Cardiac fibroblast (primary cell): ENCODE measurements at places on chromosomes 12 and 14.
A peak's percentile ranks its signal among the peaks of the same experiment; 100 is the strongest.

- DNase-seq: no peak
These were observed 35.7 kb downstream of the PAWR start for GRCh38 chr12:79655036-79655435.

GRCh38 chr12:13256692-13257045 lies 60.1 kb downstream of the EMP1 start:
- no peak for DNase-seq

DNA sequence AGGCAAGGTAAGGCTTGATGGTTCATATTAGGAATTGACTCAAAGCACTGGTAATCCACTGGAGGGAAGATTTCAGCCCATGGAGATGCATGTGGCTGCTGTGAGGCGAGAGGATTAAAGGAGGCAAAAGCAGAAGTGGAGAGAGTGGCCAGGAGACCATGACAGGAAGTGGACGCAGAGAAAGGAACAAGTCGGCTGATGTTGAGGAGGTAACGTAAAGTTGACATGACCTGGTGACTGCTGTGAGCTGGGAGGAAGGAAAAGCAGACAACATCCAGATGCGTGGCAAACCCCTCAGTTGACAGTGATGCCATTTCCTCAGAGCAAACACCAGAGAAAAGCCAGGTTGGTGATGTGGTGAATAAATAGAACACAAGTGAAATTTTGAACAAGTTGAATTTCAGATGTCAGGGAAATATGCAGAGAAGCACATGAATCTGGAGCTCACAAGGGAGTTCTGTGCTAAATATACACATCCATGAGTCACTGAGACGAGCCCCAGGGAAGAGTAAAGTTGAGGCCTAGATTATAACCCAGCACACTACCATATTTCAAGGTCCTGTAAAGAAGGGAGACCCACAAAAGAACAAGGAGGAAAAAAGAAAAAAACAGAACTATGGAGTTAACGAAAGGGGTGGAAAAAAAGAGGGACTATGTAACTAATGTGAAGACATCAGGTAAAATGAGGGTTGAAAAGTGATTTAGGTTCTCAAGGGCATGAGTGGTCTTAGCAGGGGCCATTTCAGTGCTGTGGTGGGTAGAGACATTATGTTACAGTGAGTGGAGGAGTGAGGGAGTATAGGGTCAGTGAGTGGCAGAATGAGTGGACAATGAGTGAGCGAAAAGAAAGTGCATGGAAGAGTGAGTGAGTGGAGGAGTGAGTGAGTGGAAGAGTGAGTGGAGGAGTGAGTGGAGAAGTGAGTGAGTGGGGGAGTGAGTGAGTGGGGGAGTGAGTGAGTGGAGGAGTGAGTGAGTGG lies 61.6 kb upstream of the GZMB start:
- DNase-seq: no peak

- DNase-seq: peak; percentile 60
These were observed 79.4 kb upstream of the HIF1A start for GRCh38 chr14:61615743-61616523.

- no peak for DNase-seq
These were observed 67.0 kb upstream of the SFSWAP start for GRCh38 chr12:131643631-131644452.

DNA sequence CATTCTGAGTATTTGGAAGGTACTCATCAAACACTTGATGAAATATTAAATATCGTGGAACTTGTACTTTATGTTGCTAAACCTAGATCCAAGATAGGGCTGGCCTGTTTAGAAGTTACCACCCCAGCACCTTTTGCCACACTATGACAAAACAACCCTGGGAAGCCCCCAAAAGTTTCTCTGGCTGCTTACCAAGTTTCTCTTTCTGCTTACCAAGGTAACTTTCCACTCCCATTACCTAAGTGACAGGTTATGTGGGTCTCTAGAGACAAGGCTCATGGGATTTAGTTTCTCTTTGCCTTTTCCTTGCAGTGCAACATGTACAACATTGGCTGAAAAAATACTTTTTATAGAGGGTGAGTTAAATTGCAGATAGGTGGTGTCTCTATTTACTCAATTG lies 28.9 kb upstream of the PPM1A start:
- DNase-seq: no peak

GRCh38 chr14:37658156-37658555 lies 62.7 kb downstream of the TTC6 start:
- no peak for DNase-seq

GRCh38 chr12:70180130-70180529 lies 63.1 kb upstream of the CNOT2 start:
- no peak for DNase-seq

- no peak for DNase-seq
These were observed 21.3 kb downstream of the ACTN1 start for GRCh38 chr14:68957775-68958174.

DNA sequence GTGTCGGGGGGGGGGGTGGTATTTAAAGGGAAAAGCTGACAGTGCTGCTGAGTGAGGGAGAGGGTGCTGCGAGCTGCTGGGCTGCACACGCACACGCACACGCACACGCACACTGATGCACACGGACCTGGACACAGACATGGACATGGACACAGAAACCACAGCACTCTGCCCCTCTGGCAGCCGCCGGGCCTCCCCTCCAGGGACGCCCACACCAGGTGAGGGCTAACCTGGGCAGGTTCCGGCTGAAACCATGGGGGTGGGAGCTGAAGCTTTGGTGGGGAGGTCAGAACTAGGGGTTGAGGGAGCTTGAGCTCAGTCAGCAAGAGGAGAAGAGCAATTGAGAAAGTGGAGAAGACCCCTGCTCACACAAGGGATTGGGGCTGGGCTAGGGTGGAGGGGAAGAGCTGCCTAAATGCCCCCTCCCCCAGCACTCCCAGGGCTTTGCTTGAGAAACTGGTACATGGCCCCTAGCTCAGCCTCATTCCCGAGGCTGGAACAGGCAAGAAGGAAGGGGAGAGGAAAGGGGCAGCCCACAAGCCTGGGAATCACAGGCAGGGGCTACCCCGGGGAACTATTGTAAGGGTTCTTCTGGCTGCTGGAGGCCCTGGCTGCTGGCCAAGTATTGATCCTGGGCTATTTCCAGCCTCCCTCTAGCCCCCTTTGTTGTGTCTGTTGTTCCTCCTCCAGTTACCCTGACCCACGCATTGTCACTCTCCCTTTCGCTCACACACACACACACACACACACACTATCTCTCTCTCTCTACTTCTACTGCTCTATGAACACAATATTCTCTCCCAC lies at the start of gene REM2:
Gene REM2 (plus strand): TSS at position 50 of the 804 bp plus-strand sequence. CDS start 66 bp downstream, at position 116.
- no peak for DNase-seq

DNA sequence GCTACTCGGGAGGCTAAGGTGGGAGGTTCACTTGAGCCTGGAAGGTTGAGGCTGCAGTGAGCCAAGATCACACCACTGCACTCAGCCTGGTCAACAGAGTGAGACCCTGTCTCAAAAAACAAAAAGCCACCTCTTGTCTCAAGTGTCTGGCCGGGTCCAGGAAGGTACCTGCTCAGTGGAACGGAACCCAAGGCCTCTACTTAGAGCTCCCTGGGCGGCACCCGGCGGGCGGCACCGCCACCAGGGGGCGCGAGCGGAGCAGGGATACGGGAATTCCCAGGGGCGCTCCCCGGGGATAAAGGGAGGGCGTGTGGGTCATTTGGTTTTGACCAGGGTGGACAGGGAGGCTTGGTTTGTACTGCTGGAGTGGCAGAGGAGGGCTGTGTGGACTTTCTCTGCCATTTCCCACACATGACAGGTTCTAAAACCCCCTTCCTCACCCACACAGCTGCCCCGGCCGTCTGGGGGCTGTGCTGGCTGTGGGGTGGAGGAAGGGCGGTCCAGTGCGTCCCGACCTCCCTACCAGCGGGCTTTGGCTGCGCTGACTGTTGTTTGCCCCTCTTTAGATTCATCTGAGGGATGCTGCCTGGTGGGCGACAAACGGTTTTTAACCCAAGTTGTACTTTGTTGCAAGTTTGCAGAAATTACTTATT lies 91.4 kb downstream of the SETD3 start:
- peak; percentile 38 for DNase-seq

DNA sequence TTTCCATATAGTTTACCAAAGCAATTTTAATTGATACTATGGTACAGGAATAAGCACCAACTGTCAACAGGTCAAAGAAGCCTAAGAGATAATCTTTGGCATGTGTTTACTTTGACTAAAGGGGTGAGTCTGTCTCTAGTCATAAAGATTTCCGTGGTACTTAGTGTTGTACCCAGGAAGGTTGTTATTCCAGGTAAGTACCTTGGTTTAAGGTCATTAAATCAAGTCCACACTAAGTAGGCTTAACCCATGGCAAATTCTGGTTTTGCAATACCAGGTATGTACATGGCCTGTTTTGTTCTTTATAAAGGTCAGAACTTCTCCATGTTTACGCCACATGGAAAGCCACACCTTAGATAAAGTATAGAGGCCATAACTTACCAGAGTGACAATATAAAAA lies 10.0 kb downstream of the MAX start:
- no peak for DNase-seq

DNA sequence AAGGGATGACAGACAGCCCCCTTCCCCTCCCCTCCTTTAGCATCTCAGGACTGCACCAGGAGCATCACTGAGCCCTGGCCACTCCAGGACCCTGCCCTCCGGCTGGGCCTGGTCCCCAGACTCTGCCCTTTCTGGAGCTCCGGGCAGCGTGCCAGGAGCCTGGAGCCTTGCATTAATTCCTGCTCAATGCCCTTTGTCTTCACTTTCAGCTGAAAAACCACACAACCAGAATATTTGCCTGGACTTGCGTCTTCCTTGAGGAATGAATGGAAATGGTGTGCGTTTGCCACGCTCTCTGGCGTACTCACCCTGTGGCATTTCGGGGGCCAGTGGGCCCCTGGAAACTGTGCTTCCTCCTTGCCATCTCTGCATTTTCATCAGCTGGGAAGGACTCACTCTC lies 8.5 kb upstream of the RFLNA start:
- peak; percentile 47 for DNase-seq

DNA sequence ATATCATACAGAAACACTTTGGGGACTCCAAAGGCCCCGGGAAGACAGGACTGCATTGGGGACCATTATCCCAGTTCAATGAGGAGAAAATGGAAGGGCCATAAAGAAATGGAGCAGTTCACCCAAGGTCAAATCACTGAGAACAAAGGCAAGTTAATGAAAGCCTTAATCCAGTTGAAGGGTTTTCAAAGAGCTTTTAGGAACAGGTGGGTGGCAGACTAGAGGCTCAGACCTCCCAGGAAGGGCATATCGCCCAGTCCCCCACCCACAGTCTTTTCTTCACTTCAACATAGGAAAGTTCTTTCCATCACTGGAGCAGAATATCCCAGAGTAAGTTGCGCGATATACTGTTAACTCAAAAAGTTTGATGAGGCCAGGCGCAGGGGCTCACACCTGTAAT lies 136.1 kb upstream of the CCND2 start:
- no peak for DNase-seq

GRCh38 chr14:55780156-55780946 lies 200.3 kb downstream of the KTN1 start:
- peak; percentile 97 for DNase-seq

DNA sequence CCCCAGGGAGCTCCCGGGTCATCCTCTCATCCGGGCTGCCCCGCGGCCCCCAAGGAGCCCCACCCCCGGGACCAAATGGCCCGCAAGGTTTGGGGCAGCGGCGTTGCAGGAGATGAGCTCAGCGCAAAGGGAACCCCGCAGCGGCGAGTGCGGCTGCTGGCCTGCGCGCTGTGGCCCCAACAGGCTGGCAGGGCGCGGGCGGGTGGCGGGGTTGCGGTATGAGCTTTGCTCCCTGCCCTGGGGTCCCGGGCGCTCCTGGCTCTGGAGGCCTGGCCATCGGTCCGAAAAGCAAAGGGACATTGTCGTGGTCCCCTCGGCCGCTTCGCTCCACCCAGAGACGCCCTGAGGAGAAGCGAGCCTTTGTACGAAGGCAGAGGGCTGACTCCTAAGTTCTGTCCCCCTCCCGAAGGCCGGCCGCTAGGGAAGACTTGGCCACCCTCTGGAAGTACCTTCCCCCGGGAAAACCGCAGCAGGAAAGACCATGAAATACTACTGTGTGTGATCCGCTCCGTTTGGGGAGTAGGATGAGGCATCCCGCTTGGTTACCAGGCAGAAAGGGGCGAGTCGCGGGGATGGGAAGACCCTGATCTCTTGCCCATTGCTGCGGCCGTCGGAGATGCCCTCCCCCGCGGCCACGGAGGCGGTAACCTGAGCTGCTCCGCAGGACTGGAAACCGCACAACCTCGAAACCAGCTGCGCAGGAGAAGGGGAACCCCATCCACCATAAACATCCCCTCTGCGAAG lies 620 bp upstream of the NID2 start:
- DNase-seq: peak; percentile 59

- no peak for DNase-seq
These were observed 1.4 kb downstream of the RNASE9 start for GRCh38 chr14:20559461-20559904.

DNA sequence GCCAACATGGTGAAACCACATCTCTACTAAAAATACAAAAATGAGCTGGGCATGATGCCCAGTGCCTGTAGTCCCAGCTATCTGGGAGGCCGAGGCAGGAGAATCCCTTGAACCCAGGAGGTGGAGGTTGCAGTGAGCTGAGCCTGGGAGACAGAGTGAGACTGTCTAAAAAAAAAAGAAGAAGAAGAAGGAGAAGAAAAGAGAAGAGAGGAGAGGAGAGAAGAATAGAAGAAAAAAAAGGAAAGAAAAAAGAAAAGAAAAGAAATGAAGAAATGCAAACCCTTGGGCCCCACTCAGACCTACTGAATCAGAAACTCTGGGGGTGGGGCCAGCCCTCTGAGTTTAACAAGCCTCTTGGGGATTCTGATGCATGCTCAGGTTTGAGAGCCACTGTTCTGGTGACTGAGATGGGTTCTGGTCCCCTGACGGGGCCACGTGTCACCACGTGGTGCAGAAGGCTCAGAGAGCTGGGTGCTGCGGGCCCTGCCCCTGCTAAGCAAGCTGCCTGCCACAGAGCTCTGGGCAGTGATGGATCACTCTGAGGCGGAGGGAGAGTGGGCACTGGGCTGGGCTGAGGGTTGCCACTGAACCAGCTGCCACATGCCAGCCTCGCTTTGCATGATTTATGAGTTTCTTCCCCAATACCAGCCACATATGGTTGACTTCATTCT lies 37.5 kb downstream of the ERH start:
- DNase-seq: no peak

GRCh38 chr14:60092526-60092920 lies 800 bp downstream of the PCNX4 start:
- peak; percentile 62 for DNase-seq

GRCh38 chr12:30978639-30979038 lies 52.1 kb downstream of the TSPAN11 start:
- DNase-seq: no peak

GRCh38 chr14:99971087-99971940 lies 93.9 kb upstream of the EVL start:
- DNase-seq: peak; percentile 89

- DNase-seq: peak; percentile 41
These were observed 143.4 kb upstream of the CPSF6 start for GRCh38 chr12:69095765-69096477.

- DNase-seq: peak; percentile 84
These were observed 17.4 kb upstream of the FLVCR2 start for GRCh38 chr14:75561013-75561432.

- DNase-seq: no peak
These were observed 4.5 kb downstream of the HCAR1 start for GRCh38 chr12:122726080-122726558.

GRCh38 chr14:101231828-101232227 lies 328.3 kb upstream of the RTL1 start:
- DNase-seq: no peak
